Heart left ventricle (tissue), 16 donors: ENCODE measurements at places on chromosomes 3 and 15.
A peak's percentile ranks its signal among the peaks of the same experiment; 100 is the strongest.

DNA sequence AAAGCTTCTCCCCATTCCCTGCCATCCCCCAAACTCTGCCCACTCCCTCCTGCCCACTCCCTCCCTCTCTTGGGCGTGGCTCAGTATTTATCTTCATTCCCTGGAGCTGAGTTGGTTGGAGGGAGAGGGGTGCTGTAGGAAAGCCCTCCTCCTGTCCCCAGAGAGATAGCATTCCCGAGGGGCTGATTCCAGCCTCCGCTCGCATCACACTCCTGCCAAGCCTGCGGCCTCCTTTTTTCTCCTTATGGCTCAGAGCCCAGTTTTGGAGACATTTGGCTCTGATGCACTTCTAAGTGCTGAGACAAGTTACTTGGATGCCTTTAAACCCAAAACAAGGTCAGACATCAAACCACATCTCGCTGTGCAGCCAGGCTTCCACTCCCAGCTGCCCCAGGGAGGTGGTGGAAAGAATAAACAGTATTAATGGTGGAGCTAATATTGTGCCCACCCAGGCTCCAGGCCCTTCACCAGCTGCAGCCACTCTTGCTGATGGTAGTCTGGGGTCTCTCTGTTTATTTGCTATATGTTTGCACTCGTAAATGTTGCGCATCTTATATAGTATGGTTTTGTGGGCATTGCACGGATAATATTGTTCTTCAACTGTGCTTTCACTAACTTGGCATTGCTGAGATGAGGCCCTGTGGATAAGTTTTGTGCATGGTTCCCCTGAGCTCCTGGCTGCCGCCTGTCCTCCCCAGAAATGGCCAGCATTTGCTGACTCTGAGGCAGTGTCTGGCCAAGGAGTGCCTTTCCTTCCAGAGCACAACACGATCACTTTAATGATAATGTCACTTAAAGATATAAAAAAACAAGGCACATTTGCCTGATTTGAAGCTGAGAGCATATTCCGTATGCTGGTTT is 157.2 kb downstream of the LRRC28 start:
- peak overlapping the region; percentile 6 for H3K27ac ChIP-seq
- DNase-seq, result peak; percentile 65
- H3K27me3 ChIP-seq, result no peaks in the 10 kb centered on the region
- no peak overlapping the region for H3K4me3 ChIP-seq

GRCh38 chr3:194364652-194365434 is 4.7 kb downstream of the LRRC15 start:
- DNase-seq, result no peak
- H3K36me3 ChIP-seq, result no peaks in the 10 kb centered on the region
- H3K4me1 ChIP-seq, result peaks cover 3% of the 10 kb centered on the region

- no peak for DNase-seq
- peaks cover 8% of the 10 kb centered on the region for H3K36me3 ChIP-seq
- no peaks in the 10 kb centered on the region for H3K27me3 ChIP-seq
- no peak overlapping the region for H3K4me3 ChIP-seq
Measured at GRCh38 chr3:17063596-17063995, 178.8 kb downstream of the PLCL2 start.

DNA sequence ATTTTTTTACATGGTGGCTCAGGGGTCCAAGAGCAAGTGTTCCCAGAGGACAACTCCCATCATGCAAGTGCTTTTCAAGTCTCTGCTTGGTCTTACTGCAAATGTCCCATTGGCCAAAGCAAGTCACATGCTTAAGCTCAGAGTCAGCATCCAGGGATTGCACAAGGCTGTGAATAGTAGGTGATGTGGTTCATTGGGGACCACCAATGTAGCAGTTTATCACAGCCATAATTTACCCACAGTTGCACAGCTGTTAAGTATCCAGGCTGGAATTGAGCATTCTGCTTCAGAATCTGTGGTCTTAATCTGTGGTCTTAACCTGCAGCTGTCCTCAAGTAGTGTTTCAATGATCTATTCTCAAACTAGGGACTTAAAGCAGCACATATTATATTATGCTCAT is 71.4 kb upstream of the PLCL2 start:
- H3K4me3 ChIP-seq, result no peak overlapping the region
- no peaks in the 10 kb centered on the region for H3K36me3 ChIP-seq
- H3K27me3 ChIP-seq, result no peaks in the 10 kb centered on the region
- H3K4me1 ChIP-seq, result no peaks in the 10 kb centered on the region

DNA sequence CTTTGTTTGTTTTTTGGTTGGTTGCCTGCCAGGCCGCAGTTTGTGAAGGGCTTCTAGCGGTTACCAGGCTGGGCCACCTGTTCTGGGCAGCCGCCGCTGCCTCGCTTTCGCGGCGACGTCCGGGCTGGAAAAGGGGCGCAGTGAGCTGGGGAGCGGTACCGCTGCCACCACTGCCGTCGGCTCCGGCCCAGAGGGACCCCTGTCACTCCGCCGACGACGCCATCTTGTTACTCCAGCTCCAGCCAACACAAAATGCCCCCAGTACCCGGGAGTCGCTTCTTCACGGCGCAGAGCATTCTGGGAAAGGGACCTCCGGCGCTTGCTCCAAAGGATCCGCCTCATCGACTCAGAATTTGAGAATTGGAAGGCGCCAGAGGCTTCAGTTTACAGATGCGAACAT is 238.8 kb downstream of the CDIN1 start:
- no peaks in the 10 kb centered on the region for H3K27me3 ChIP-seq
- H3K36me3 ChIP-seq, result no peaks in the 10 kb centered on the region
- no peak overlapping the region for H3K4me3 ChIP-seq
- no peak overlapping the region for H3K27ac ChIP-seq
- H3K4me1 ChIP-seq, result peaks cover 16% of the 10 kb centered on the region
- DNase-seq, result no peak
